GM03348 (cell line): ENCODE measurements at places on chromosomes 7 and 10.

- DNase-seq, result no peak
Measured at GRCh38 chr10:99456207-99456930, 25.9 kb upstream of the GOT1 start.

DNA sequence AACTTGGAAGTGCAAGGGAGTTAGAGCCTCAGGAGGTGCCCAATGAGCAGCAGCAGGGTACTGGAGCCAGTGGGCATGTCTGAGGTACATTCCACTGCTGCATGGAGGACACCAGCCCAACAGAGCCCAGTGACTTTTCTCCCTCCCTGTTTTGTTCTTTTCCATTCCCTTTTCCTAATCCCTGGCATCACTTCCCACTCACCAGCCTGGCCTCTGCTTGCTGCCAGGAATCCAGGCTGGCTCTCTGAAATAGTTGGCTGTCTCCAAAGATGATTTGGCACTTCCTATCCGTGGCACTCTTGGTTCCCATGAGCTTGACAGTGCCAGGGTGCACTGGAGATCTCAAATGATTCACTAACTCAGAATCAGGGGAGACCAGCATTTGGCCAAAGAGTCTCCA lies 97.7 kb upstream of the ZPBP start:
- no peak for DNase-seq

DNA sequence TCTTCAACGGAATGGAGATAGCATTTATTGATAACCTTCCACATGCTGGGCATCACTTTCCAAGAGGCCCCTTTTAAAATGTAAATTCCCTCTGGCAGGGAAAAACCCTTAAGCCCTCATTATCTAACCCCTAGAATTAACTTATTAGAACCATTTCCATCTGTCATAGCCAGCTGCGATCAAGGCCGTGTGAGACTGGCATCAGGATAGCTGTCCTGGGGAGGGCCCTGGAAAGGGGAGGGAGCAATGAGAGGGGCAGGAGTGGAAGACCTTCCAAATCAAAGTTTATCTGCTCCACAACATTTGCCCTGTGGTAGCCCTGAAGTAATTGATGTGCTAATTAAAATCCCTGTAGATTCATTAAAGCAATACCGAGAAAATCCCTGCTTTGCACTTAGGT lies 45.0 kb upstream of the JAZF1 start:
- DNase-seq, result no peak

GRCh38 chr7:79403879-79404278 lies 49.6 kb downstream of the MAGI2 start:
- no peak for DNase-seq

- DNase-seq, result no peak
Measured at GRCh38 chr7:151198945-151199848, 11.1 kb downstream of the H2BK1 start.

GRCh38 chr7:39271402-39271801 lies 293.7 kb downstream of the POU6F2 start:
- no peak for DNase-seq

DNA sequence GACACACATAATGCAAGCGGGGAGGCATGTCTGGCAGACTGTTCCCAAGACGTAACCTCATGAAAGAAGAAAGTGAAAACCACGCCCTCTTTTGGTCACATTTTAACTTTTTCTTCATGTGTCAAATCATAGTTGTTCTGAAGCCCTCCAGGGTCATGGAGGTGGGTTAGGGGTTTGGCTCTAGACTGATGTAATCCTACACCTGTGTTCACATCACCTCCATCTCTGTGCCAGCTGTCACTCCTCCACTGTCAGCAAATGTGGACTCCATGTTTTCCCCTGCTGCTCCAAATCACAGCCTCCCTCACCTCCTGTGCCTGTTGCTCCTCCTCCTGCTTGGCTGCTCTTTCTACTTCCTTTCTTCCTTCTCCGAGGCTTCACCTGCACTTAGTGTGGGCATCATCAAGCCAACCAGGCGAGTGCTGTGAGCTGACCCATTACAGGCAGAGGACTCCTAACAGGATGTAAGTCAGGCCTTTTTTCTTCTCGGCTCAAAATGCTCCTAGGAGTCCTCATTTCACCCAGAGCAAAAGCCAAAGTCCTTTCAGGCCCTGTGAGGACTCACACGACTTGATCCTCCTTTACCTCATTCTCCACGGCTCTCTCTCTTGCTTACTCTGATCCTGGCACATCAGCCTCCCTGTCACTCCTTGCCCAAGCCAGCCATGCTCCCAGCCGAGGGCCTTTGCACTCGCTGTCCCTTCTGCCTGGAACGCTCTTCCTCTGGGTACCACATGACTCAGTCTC lies 66.4 kb upstream of the IFRD1 start:
- DNase-seq, result no peak

GRCh38 chr7:154472343-154472742 lies 420.1 kb downstream of the DPP6 start:
- no peak for DNase-seq

GRCh38 chr7:71430246-71430645 lies 298.3 kb downstream of the GALNT17 start:
- no peak for DNase-seq

DNA sequence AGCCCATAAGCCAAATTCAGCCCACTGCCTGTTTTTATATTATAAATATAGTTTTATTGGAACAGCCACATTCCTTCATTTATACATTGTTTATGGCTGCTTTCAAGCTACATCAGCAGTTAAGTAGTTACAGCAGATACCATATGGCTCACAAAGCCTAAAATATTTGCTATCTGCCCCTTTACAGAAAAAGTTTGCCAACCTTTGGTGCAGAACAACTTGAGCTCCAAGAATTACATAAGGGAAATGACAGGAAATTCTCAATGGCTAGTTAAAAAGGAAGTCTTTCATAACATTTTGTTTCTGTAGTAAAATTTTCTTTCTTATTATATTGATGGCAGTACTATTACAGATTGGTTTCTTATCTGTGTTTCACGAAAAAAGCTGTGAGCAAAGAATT lies 59.3 kb downstream of the COL28A1 start:
- no peak for DNase-seq

DNA sequence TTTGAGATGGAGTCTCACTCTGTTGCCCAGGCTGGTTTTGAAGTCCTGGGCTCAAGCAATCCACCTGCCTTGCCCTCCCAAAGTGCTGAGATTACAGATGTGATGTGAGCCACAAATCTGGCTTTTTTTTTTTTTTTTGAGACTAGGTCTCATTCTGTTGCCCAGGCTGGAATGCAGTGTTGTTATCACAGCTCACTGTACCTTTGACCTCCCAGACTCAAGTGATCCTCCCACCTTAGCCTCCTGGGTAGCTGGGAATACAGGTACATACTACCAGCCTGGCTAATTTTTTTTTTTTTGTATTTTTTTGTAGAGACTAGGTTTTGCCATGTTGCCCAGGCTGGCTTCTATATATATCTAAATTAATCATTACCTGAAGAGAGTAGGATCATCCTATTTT lies 62.4 kb downstream of the HIF1AN start:
- DNase-seq, result no peak

DNA sequence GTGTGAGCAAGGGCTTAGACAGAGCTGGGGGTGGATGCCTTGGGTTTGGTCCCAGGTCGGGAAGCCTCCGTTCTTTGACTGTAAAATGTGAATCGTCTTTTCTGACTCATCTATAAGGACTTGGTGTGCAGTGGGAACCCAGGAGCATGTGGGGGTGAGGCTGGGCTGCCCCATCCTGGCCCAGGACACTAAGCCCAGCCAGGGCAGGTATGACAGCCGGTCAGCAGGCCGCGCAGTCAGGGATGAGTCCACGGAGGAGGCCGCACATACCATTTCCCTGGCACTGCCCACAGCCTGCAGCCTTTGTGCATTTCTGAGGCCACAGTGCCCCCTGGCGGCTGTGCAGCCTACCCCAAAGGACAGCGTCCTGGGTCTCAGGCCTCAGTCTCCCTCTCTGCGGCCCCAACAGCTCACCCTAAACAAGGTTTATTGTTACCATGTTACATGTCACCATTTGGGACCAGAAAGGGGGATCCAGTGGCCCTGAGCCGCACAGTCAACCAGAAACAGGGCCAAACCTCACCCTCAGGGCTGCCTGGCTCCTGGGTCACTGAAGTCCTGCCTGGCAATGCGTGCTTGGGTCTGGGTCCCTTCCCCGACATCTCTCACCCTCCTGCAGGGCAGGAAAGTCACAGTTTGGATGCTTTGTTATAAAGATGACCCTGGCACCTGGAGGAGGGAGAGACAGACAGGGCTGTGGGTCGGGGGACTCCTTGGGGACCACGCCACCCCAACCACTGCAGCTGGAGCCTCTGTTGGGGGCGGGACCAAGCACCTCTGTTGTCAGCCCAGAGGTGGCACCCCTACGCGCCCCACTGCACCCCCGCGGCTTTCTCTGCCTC lies 14.4 kb upstream of the SH2B2 start:
- DNase-seq, result peak; percentile 94

- no peak for DNase-seq
Measured at GRCh38 chr7:37445064-37445723, 3.5 kb downstream of the ELMO1 start.

DNA sequence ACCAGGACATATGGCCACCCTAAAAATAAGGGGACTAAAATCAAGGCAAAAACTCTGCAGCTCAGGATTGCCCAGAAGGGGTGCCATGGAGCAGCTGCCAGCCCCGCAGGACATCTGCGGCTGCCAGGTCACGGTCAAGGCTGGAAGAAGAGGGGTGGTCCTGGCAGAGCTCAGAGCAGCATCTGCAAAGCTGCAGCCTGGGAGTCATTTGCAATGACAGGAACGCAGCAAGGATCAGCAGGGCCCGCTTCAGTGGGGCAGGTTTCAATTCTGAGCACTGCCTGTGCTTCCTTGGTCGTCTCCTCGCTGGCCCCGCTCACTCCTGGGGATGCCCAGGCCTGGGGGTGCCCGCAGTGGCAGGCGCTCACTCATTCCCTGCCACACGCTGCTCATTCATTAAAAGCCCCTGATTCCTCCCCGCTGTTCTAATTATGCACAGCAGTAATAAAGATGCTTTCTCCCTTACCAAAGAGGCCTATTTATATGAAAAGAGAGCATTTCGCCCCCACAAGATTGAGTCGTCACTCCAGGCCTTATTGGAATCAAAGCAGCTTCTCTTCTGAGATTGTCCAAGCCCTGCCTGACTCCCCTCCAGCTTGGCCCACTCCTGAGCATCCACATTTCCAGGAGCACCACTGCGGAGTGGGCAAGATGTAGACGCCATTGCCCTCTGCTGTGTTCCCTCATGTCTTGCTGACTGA lies 4.6 kb downstream of the HSPA12A start:
- DNase-seq, result no peak

- DNase-seq, result no peak
Measured at GRCh38 chr10:118505363-118505762, 90.1 kb downstream of the PRLHR start.

DNA sequence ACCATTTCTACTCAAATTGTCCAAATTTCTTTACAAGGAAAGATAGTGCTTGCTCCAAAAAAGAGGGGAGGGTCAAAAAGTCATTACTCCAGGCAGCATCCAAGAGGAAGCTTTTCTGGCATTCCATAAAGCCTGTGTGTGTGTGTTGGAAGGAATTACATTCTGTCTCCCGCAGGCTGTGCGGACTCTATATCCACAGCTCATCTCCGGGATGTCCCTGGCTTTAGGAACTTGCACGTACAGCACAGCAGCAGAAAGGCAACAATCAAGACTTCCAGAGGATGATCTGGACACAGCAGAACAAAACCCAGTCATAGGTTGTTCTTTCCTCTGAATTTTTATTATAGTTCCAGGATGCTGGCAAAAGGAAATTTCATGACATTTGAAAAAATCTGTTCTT lies 94.8 kb downstream of the ITIH5 start:
- DNase-seq, result no peak

- no peak for DNase-seq
Measured at GRCh38 chr10:114367351-114368056, 36.8 kb downstream of the AFAP1L2 start.

GRCh38 chr7:77288676-77289320 lies 89.2 kb upstream of the FGL2 start:
- no peak for DNase-seq

DNA sequence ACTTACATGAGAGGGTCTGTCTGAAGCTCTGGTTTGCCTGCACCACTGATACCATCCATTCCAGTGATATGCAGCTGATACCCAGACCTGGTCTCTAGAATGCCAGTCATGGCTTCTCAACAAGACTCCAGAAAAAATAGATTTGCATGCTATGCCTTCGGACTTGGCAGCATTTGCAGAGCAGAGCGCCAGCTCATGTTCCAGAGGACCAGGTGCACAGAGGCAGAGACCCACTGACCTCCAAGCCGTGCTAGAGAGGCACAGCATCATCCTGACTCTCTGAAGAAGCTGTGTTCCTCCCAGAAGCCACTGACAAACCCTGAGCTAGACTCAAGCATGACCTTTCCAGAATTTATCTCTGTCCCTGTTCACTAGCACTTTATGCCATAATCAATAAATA lies 6.9 kb upstream of the PRKAG2 start:
- DNase-seq, result no peak

GRCh38 chr7:69429911-69430383 lies 168.3 kb upstream of the AUTS2 start:
- peak; percentile 78 for DNase-seq

DNA sequence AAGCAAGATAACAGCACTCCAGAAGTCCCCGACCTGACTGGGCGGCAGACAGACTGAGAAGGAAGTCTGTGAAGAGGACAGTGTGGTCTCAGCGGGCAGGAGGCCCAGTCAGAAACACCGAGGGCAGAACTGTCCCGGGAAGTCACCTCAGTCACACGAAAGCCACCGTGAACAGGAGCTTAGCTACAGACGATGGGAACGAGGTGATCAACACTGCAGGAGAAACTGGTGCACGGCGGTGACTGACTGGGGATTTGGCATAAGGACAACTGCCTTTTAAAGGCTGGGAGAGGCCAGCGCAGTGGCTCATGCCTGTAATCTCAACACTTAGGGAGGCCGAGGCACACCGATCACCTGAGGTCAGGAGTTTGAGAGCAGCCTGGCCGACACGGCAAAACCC lies 217.8 kb downstream of the PTPRN2 start:
- DNase-seq, result no peak

GRCh38 chr10:66795866-66796265 lies 130.0 kb upstream of the LRRTM3 start:
- no peak for DNase-seq

DNA sequence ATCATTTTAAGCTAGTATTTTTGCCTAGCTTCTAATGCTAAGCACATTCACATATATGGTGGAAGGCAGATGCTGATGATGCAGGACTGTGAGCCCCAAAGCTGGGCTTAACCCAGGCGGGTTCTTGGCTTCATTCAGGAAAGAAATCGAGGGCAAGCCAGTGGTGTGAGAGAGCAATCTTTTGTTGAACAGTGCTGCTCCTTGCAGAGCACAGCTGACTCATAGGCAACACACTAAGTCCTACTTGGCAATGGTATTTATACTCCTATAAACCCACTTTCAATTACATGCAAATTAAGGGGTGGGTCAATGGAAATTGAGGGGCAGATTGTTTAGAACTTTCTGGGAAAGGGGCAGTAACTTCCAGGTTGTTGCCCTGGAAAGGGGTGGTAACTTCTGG lies 42.0 kb upstream of the CELF2 start:
- DNase-seq, result no peak

- DNase-seq, result no peak
Measured at GRCh38 chr10:96133135-96133534, 3.0 kb downstream of the ZNF518A start.

DNA sequence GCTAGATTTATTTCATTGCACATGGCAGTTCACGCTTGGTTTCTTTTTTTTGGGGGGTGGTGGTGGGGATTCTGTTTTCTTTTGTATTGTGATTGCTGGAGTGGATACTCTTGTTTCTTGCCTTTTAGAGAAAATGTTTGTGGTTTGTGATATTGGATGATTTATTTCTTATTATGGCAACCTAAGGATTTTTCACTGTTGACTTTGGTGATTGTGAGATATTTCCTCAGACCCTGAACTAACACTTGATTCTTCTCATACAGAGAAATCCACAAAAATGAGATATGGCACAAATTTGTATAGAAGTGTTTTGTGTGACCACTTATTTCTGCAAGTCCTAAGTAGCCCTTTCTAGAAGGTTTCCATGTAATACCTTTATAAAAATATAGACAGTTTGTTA lies 871.1 kb downstream of the LRMDA start:
- no peak for DNase-seq
